ENCODE measurements at places on chromosomes 6 and 20.

GRCh38 chr20:63748070-63748933 is 8.7 kb downstream of the SLC2A4RG start:
- DNase-seq, result no peak

GRCh38 chr20:52958211-52958610 is 13.9 kb upstream of the TSHZ2 start:
- no peak for DNase-seq

- no peak for DNase-seq
Observed at GRCh38 chr6:118706702-118707101, 55.3 kb upstream of the CEP85L start.

GRCh38 chr6:87925373-87926060 is 122.1 kb upstream of the SPACA1 start:
- no peak for DNase-seq
